Left colon (tissue), 2 donors: ENCODE measurements at places on chromosomes 3 and 15.
A peak's percentile ranks its signal among the peaks of the same experiment; 100 is the strongest.

- no peak for DNase-seq
Measured at GRCh38 chr3:48830715-48831114, 17.0 kb downstream of the PRKAR2A start.

GRCh38 chr15:55741833-55742497, 987 bp downstream of the PRTG start:
- no peak for DNase-seq

GRCh38 chr15:101210466-101210865, 41.4 kb downstream of the CHSY1 start:
- DNase-seq: no peak

DNA sequence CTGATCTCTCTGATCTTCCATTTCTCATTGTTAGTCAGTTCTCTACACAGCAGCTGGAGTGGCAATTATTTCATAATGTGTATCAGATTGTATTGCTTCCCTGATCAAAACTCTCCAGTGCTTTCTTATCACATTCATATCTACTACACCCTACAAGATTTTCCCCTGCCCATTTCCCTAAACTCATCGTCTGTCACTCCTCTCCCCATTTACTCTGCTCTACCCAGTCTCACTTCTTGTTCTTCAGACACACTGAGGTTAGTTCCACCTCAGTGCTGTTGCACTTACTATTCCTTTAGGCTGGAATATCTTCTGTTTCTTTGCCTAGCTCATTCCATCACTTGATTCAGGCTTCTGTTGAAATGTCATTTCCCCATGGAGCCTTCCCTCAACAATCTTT, 197.1 kb downstream of the SATB1 start:
- no peak for DNase-seq

- no peak for DNase-seq
Measured at GRCh38 chr15:73165844-73166243, 113.6 kb downstream of the NEO1 start.

GRCh38 chr3:50212502-50212901, 7.4 kb downstream of the SLC38A3 start:
- no peak for DNase-seq

DNA sequence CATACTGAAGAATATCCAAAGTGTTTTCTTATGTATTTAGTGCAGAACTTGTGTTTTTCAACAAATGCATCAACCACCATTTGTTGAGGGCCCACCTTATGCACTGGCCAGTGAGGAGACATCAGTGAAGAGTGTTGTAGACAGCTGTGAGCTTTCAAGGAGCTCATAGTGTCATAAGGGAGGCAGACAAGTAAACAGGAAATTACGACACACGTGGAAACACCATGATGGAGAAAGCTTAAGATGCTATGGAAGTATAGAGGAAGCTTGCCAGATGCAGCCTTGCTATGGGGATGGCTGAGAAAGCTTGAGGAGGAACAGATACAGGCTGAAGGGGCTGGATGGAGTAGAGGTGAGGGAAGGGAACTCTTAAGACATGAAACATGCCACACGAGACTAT, 50.8 kb upstream of the PSMD6 start:
- no peak for DNase-seq

- DNase-seq: no peak
Measured at GRCh38 chr3:115937054-115937453, 313.7 kb downstream of the GAP43 start.

GRCh38 chr3:187318819-187319616, 27.5 kb upstream of the MASP1 start:
- no peak for DNase-seq

GRCh38 chr15:40070166-40070557, 31.2 kb upstream of the SRP14 start:
- no peak for DNase-seq

DNA sequence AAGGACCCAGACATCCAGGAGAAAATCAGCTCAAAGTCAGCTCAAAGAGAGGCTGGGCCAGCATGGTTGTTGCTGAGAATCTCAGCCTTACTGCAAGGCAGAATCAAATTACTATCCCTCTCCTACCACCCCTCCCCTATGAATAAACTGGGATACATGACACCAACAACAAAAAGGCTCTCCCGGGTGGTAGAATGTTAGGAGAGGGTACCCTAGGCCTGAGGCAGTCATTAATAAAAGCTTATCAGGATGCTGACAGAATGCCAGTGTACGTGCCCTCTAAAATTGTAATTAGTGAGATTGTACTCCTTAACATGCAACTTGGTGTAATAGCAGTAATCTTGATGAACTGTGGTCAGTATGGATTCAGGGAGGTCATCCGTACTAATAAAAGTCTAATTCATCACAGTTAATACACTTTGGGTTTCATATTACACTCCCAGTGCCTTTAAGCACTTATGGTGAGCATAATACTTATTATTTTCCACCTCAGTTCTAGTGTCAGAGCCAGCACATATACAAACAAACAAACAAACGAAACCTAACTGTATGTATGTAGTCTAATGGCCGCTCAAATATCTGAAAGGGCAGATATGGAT, 76.5 kb downstream of the B3GALNT1 start:
- no peak for DNase-seq

DNA sequence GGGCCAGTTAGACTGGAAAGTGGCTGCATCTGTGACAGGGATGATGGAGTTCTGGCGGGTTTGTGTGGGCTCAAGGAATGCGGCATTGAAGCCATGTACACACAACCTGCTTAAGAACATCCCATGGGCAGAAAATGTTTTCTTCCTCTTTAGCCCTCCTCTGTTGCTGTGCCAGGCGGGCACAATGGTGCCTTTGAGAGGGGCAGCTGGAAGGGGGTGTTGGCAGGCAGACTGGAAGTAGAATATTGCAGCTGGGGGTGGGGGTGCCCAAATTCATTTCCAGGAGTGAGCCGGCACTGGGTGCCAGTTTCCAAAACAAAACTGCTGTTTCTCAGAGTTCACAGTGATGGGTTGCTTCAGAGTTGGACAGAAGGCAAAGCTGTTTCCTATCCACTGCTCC, 91.8 kb upstream of the ETV5 start:
- no peak for DNase-seq

DNA sequence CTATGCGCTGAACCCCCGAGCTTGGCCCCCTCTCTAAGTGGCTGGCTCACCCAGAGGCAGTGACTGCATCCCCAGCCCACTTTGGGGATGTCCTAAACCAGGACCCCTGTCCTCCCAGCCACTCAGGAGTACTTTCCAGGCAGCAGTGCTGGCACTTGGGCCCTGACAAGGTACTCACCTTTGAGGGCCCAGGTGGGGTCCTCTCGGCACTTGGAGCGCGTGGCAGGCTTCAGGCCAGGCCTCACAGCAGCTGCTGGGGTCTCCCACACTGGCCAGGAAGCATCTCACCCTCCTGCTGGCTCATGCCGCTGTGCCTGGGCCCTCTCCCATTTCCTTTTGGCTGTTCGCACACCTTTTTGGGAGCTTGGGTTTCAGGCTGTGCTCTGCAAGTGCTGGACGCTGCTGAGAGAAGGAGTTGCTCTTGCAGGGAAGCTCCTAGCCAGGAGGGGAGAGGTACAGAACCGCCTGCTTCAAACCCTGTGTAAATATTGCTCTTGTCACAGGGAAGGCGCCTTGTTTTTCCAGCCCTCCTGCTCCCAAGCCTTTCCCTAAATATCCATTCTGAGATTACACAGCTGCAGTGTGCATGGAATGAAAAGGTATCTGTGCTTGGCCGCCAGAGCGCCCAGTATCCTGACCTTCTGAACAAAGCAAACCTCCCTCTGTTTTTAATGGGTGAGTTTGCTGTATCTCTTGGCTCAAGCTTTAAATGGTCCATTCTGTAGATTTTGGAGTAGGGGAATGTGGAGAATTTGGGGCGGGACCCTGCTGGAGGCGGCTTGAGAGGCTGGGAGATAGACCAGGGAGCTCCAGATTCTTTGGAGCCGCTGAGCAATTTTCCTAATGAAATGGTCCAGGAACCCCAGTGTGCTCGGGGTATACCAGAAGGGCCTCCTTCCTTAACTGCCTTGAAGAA, 45.6 kb downstream of the DNASE1L3 start:
- DNase-seq: no peak

GRCh38 chr3:196666001-196666867, 26.7 kb downstream of the NRROS start:
- DNase-seq: no peak

GRCh38 chr3:73556520-73557372, 68.0 kb downstream of the PDZRN3 start:
- no peak for DNase-seq

- DNase-seq: peak; percentile 70
Measured at GRCh38 chr3:62873761-62874710, 1.2 kb downstream of the CADPS start.

- DNase-seq: no peak
Measured at GRCh38 chr15:67852418-67852817, 12.6 kb upstream of the RNU6-1 start.
